Stimulated activated CD8-positive, alpha-beta memory T cell treated with anti-CD3 and anti-CD28 coated beads, Interleukin-7, amount 100 ng/mL, for 1 hour (primary cell): ENCODE measurements at places on chromosomes 4 and X.

DNA sequence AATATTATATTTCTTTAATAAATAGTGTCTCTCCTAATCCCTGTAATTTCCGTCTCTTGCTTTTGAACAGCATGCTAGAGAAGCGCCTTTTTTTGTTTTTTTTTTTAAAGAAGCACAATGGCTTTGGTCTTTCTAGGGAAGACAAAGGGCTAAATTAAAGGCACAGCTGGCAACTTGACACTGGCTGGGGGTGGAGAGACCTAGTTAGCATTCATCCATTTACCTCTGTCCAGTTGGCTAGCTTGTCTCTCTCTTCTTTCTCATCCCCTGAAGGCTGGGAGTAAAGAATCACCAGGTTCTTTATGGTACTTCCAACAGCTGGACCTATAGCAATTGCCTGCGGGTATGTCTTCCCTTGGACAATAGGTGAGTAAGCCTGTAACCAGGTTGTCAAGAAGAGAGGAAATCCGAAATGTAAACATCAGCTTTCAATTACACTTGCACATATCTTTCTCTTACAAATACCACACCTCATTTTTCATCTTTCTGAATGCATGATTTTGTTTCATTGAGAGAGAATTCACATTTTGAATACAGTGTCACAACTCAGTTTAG is 178.4 kb upstream of the GPR101 start:
- DNase-seq: no peak

- DNase-seq: no peak
These were observed 58.9 kb upstream of the SPP1 start for GRCh38 chr4:87916626-87917025.

- DNase-seq: no peak
These were observed 26.0 kb upstream of the ANXA3 start for GRCh38 chr4:78525559-78525958.

DNA sequence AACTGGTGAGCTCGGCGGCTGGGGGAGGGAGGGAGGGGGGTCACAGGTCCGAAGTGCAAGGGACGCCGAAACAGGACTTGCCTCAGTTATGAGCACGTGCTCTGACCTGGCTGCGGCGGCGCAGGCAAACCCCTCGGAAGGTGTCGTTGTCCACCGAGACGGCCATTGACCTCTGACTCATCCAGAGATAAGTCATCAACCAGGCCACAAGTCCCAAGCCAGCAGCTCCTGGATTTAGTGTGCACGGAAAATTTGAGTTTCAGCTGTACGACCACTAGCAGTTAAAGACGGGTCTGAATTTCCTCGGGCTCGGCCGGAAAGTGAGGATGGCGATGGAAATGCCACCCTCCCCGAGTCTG is 674 bp downstream of the SH3D19 start:
- DNase-seq: no peak

DNA sequence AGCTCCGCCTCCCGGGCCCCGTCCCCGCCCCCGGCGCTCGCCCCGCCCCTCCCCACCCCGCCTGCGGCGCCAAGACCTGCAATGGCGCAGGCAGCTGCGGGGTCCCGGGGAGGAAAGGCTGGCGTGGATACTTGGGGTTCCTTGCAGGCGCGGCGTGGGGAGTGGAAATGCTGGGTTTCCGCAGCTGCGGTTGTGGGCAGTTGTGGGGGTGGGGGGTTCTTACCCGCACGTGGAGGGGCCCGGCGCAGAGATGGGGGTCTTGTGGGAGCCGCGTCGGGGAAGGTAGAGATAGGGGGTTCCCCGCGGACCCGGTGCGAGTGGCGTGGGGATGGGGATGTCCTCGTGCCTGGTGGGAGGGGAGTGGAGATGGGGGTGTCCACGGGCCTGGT is 680 bp upstream of the ASMTL start:
- no peak for DNase-seq

- DNase-seq: no peak
These were observed 191.0 kb downstream of the PRDM5 start for GRCh38 chr4:120731561-120731960.

- no peak for DNase-seq
These were observed 251.5 kb downstream of the GPM6A start for GRCh38 chr4:175560604-175561003.

GRCh38 chr4:10577018-10577417 is 107.5 kb downstream of the CLNK start:
- no peak for DNase-seq

DNA sequence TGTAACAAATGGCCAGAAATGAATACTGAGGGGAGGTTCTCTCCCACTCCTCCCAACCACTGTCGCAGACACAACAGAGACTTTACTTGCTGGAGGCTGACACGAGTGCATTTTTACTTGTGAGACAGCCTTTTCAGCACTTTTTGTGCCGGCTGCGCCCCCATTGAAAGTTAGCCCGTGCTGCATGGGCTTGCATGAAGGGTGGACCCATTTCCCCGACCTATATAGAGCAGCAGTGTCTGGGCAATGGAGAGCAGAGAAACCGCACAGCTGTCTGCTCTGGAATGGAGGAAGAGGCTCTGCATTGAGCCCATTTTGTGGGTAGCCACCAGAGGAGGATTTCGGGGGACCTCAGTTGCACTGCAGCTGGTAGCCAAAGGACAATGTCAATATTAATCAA is 208.8 kb downstream of the UGT8 start:
- no peak for DNase-seq

GRCh38 chr4:100722866-100723459 is 205.1 kb upstream of the EMCN start:
- DNase-seq: no peak

- DNase-seq: no peak
These were observed 44.8 kb downstream of the ABLIM2 start for GRCh38 chr4:8113611-8114377.

- DNase-seq: no peak
These were observed 1977.9 kb upstream of the ADGRL3 start for GRCh38 chr4:59222221-59222620.

DNA sequence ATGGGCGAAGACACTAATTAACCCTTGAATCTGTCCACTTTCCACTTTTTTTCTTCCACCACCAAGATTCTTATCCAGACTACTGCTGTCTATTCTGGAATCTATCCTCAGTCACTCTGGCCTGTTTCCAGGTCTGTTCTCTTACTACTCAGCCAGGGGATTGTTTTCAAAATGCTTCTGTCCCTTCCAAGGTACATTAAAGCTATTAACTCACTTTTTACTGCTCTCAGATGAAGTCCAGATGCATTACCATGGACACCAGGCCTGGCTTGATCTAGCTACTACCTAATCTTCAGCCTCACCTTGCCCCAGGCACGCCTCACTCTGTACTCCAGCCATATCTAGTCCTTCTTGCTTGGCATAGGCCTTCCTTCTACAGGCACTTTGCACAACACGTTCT is 66.4 kb downstream of the GALNT7 start:
- no peak for DNase-seq

DNA sequence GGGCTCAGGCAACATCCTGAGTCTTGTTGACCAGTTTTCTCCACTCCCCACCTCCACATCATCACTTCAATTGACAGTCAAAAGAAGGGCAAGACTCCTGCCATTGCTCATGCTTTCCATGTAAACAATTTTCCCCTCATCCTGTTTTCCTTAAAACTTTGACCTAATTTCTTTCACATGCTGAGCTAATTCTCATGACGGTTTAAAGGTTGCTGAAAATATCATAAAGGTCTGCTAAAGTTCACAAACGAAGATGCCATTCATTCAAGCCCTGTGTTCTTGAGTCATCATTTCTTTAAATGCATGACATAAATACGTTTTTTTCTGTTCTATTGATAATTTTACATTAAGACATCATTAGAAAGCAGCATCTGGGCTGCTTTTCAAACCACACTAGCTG is 353.9 kb downstream of the NKX6-1 start:
- DNase-seq: no peak

DNA sequence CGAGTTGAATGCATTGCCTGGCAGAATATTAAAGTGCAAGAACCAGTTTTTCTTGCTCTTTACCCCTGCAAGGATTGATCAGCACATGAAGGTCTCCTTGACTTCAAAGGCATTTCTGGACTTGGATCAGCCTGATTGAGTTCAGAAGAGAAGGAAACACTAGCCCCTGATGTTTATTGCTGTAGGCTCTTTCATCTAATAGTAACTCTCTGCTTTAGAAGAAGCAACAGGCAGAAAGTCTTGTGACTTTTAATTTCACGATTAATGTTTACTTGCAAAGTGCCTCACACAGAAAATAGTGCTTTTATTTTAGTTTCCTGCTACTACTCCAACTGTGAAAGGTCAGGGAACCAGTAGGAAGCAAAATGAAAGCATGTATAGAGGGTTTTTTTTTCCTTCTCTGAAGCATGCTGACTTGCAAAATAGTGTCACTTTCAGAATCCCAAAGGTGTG is 69.1 kb downstream of the PCDH7 start:
- DNase-seq: no peak

DNA sequence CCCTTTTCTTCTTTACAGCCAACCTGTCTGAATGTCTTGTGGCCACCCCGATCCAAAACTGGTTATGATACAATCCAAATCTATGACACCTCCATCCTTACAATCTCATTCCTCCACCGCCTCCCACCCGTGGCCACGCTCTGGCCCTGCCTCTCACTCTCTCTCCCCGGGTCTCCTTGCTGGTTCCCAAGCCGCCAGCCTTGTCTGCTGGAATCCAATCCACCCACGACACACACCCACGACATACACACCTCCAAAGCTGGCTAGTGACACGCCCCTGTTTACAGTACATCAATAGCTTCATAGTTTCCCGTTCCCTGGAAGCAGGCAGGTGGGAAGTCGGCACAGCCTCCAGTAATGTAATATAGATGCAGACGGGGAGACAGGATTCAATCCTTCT is 99.0 kb downstream of the WFS1 start:
- DNase-seq: no peak

DNA sequence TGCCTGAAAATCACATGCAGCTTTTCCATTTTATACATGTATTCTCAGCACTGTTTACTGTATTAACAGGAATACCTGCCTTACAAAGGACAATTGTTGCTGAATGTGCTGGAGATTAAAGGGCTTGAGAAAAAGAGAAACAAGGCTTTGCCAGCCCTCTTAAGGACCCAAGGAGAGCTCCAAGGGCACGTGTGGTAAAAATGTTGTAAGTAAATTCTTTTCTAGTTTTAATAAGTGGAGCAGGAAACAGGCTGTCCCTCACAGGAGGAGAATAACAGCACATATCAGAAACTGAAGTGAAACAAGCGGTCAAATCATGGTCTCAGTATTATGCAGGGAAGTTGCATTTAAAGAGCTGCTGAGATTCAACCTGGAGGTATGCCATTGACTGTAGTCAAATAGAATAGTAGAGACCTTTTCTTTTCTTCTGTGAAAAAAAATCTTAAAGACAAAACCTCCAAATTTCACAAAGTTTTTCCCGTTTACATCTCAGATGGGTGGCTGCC is 18.5 kb downstream of the IGFBP7 start:
- DNase-seq: no peak

DNA sequence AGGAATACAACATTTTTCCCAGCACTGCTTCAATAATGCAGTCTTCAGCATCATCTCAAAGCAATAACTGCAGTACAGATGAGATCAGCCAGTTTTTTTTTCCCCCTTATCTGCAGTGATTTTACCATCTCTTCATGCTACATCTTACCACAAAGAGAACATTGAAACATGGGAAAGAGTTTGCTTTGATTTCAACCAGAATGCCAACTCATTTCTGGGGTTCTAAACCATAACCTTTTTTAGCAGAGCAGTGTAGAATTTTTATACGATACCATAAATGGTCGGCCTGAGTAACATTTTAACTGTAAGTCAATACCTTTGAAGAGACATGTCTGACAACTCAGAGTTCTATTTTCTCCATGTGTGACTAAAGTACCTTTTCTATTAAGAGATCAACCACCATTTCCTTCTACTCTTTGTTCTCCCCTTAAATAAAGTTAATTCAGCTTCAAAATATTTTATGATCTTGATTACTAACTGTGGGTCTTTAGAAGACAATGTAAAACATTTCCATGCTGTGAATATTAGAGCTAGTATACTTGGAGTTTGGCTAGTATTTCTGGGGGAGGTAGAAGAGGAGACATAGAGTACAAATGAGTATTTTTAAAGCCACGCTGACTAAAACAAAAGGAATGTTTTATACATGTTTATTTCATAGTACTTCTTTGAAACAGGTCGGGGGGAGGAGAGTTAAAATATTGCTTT is 69.1 kb downstream of the TET2 start:
- DNase-seq: no peak

GRCh38 chr4:100799761-100800539 is 282.1 kb upstream of the EMCN start:
- no peak for DNase-seq

- DNase-seq: no peak
These were observed 882 bp upstream of the CXCR3 start for GRCh38 chrX:71619193-71619592.

GRCh38 chrX:136491832-136492231 is 4.1 kb downstream of the BRS3 start:
- no peak for DNase-seq

GRCh38 chrX:107603429-107604159 is 24.7 kb upstream of the PRPS1 start:
- no peak for DNase-seq

DNA sequence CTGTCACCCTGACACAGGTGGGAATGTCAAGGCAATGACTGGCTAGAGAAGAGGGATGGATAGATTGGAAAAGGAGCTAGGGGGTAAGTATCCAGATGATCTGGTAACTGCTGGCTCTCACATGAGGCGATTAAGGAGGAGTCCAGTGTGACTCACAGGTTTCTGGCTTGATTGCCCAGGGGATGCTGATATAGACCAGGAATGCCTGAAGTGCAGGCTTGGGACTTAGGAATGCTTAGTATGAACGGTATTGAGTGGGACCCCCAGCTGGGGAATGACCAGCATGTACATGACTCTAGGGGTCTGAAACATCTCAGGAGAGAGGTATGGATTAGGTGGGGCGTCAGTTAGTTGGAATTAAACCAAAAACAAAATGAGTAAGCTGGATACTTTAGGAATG is 65.8 kb upstream of the PRPS1 start:
- no peak for DNase-seq

DNA sequence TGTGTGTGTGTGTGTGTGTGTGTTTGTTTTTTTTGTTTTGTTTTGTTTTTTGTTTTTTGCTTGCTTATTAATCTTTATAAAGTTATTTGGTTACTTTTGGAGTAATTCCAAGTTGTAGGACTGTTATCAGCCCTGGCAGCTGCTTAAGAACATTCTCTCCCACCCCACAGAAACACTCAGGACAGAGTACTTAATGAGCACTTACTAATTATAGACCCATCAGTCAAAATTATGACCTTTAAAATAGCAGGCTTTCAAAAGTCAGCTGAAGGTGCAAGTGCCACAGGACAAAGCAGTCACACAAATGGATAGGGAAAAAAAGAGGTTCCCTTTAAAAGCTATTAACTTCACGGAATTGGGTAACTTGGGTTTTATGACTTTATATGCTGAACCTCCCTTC is 69.0 kb downstream of the BEND2 start:
- DNase-seq: no peak

GRCh38 chrX:22968494-22968893 is 31.3 kb upstream of the DDX53 start:
- DNase-seq: no peak

DNA sequence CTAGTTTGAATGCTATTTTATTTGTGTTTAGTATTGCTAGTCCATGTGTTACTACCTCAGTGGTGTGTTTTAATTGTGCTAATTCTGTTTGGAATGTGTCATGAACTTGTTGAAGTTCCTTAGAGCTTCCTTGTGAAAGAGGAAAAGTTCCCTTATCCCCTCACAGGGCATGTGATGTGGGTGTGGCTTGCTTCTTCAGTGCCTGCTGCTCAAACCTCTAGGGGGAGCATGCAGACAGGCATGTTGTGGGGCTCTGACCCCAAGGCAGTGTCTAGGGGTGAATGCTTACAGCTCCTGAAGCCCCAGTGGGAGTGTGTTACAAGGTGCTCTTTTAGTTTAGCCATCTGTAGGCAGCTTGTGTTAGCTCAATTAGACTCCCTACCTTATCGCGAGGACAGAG is 86.5 kb downstream of the MAGED4 start:
- no peak for DNase-seq
